ENCODE measurements at places on chromosomes 1 and 21. TPM values are rescaled to one million over a fixed set of nuclear protein-coding genes. Genes with fewer than 3 reads are reported as not detected.
A peak's percentile ranks its signal among the peaks of the same experiment; 100 is the strongest.

- H3K36me3 ChIP-seq: no peaks in the 10 kb centered on the region
- H3K4me3 ChIP-seq: no peak overlapping the region
- H3K27me3 ChIP-seq: no peaks in the 10 kb centered on the region
- no peak for DNase-seq
- H3K4me1 ChIP-seq: no peaks in the 10 kb centered on the region
Observed at GRCh38 chr1:86754265-86754974, 50.0 kb downstream of the SH3GLB1 start.

Gene SPRR2A
- total RNA-seq: not detected

GRCh38 chr21:38267991-38268863 lies 11.4 kb downstream of the KCNJ15 start:
- H3K4me1 ChIP-seq: no peaks in the 10 kb centered on the region
- no peak overlapping the region for H3K4me3 ChIP-seq

Gene BEST4
- not detected for total RNA-seq

Gene RPE65
- total RNA-seq: not detected

DNA sequence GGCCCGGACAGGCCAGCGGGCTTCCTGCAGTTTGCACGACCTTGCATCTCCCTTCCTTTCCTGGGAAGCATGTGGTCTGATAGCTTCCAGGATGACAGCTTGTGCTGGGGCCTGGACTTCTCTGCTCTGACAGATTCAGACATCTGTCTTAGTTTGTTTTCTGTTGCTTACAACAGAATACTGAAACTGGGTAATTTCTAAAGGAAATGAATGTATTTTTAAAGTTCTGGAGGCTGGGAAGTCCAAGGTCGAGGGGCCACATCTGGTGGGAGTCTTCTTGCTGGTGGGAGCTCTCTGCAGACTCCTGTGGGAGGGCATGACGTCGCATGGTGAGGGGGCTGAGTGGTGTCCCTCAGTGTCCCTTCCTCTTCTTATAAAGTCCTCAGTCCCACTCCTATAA lies 35.3 kb upstream of the TENT5B start:
- no peaks in the 10 kb centered on the region for H3K4me1 ChIP-seq
- H3K36me3 ChIP-seq: no peaks in the 10 kb centered on the region
- H3K27ac ChIP-seq: no peak overlapping the region
- DNase-seq: no peak
- no peak overlapping the region for H3K4me3 ChIP-seq

DNA sequence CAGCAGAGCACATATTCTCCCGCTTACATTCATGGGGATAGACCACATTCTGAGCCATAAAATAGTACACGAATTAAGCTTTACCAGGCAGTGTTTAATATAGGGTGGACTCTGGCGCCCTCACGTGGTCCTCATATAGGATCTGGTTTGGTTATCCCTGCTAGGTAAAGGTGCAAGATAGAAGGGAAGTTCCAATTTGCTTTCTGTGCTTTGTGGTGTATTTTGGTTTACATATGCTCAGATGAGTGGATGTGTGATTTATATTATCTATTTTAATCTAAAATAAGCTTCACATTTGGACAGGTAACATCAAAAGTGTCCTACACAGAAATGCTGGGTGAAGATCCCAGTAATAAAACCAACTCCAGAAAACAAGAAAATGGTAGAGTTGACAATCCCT lies 3.6 kb downstream of the CR1 start:
- H3K4me1 ChIP-seq: peaks cover 7% of the 10 kb centered on the region
- H3K36me3 ChIP-seq: no peaks in the 10 kb centered on the region
- DNase-seq: peak; percentile 46
- H3K27ac ChIP-seq: no peak overlapping the region
- no peak overlapping the region for H3K4me3 ChIP-seq
- peaks cover 18% of the 10 kb centered on the region for H3K27me3 ChIP-seq

DNA sequence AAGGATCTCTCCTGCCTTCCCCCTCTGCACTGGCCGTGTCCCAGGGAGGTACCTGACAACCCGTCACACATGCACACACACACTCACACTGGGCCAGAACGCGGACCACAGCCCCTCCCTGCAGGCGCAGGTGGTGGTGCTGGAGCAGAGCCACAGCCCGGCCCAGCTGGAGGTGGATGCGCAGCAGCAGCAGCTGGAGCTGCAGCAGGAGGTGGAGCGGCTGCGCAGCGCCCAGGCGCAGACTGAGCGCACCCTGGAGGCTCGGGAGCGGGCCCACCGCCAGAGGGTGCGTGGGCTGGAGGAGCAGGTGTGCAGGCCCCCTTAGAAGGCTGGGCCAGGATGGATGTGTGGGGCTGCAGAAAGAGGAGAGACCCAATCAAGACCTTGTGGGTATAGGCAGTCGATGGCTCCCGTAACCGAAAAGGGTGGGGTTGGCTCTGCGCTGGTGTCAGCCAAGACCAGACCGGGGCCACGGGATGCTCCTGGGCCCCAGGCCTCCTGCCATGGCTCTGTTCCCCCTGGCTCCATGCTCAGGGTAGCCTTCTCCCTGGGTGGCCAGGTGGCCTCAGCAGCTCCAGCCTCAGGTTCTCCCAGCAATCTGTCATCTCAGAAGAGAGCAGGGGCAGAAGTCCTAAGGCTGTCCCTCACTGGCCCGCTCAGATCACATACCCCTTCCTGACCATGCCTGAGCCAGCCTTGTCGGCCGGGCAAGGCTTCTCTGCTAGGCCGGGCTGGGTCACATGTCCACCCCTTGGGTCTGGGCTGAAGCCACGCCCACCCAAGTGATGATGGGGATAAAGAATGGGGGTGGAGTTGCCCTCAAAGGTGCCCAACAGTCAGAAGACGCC lies 8.9 kb downstream of the MFAP2 start:
- no peak overlapping the region for H3K27ac ChIP-seq
- no peak overlapping the region for H3K4me3 ChIP-seq
- no peaks in the 10 kb centered on the region for H3K27me3 ChIP-seq
- peaks cover 10% of the 10 kb centered on the region for H3K4me1 ChIP-seq

DNA sequence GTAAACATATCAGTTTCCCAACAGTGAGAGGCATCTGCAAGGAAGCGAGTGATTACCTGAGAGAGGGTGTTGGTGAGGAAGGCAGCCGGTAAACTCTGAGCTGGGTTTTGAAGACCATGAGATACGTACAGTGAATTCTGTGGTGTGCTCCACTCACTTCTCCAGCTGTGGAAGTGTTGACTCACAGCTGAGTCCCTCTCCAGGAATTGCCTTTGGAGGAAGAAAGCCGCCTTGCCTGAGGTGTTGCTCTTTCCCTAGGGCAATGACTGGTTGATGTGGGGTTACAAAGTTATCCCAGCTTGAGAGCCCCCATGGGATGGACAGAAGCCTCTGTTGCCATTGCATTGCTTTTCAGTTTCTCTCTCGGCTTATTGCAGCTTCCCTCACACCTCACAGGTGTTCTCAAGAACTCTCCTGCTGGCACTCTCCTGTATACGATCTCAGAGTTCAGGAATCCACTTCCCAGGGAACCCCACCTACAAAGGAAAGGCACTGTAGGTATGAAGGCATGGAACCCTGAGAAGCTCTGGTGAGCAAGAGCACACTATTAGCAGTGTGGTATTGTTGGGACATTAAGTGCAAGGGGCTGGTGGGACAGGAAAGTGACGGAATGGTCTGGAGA lies 10.8 kb downstream of the NHLH1 start:
- H3K4me3 ChIP-seq: no peak overlapping the region
- no peaks in the 10 kb centered on the region for H3K27me3 ChIP-seq
- peaks cover 10% of the 10 kb centered on the region for H3K4me1 ChIP-seq
- no peak for DNase-seq

Gene XCL1
- total RNA-seq: 2.3 TPM

GRCh38 chr1:32426489-32427255 lies 32.4 kb upstream of the BSDC1 start:
- no peaks in the 10 kb centered on the region for H3K36me3 ChIP-seq
- peaks cover 5% of the 10 kb centered on the region for H3K4me1 ChIP-seq
- peaks cover 33% of the 10 kb centered on the region for H3K27me3 ChIP-seq
- no peak overlapping the region for H3K27ac ChIP-seq
- no peak for DNase-seq

DNA sequence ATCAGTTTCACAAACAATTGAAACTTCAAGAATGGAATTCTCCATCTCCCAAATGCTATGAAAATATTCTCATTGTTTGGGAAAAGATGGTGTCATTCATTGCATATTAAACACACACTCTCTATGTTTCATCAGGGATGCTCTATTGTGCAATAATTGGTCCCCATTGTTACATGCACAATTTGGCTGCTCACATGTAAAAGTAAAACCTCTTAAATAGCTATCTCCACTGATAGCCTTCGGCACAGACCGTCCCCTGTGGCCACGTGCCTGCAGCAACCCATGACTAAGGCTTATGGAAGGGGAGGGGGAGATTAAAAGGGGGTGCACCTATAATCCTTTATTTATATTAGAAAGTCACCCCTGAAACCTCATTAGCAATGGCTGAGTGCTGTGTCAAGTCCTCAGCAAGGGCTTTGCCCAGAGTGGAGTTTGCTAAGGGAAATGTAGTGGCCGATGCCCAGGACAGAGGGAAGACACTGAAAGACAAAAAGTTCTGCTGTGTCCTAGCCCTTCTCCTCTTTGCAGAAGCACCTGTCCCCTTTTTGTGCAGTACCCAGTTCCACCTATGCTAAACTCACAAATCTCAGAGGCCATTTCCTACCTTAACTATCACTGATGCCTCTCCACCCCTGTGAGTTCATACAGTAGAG lies 309.6 kb upstream of the ESRRG start:
- no peak overlapping the region for H3K4me3 ChIP-seq
- H3K27me3 ChIP-seq: no peaks in the 10 kb centered on the region
- H3K4me1 ChIP-seq: peaks cover 14% of the 10 kb centered on the region

Gene KIF26B
- 2.3 TPM for total RNA-seq

DNA sequence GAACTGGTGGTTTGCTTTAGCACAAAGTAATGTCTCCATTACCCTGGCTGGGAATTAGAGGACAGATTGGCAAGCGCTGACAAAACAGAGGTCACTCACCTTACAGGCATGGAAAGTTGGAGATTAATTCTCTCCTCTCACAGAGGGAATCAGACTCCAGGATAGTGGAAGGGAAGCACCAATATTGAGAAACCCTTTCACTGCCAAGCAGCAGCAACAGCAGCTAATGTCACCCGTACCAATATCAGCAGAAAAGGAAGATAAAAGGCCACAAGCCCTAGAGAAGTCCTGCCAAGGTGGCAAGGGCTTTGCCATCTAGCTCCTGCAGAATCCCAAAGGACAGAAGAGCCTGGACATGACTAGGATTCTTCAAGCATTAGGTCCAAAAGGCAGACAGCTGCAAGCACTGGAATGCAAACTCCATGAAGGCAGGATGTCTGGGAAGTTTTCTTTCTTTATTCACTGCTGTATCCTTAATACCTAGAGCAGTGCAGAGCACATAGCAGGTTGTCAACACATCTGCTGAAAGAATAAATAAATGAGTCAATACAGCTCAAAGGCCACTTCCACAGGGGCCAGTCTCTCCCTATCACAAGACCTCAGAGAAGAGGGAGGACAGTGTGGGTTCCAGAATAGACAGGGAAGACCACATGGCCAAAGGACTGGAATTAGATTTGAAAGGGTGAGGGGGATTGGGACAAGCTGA lies 57.2 kb downstream of the ERI3 start:
- peaks cover 39% of the 10 kb centered on the region for H3K36me3 ChIP-seq
- H3K27ac ChIP-seq: no peak overlapping the region
- H3K4me1 ChIP-seq: peaks cover 7% of the 10 kb centered on the region
- H3K4me3 ChIP-seq: no peak overlapping the region
- no peak for DNase-seq

- no peaks in the 10 kb centered on the region for H3K27me3 ChIP-seq
- H3K4me1 ChIP-seq: no peaks in the 10 kb centered on the region
- no peak overlapping the region for H3K4me3 ChIP-seq
- no peaks in the 10 kb centered on the region for H3K36me3 ChIP-seq
- no peak overlapping the region for H3K27ac ChIP-seq
Observed at GRCh38 chr1:213858581-213858980, 129.2 kb upstream of the PROX1 start.

GRCh38 chr1:51649593-51650091 lies 32.8 kb downstream of the OSBPL9 start:
- peaks cover 76% of the 10 kb centered on the region for H3K4me1 ChIP-seq
- H3K4me3 ChIP-seq: no peak overlapping the region
- no peak for DNase-seq
- no peaks in the 10 kb centered on the region for H3K36me3 ChIP-seq
- H3K27ac ChIP-seq: peak overlapping the region; percentile 29
- H3K27me3 ChIP-seq: no peaks in the 10 kb centered on the region

Gene PTPRF
- 5.8 TPM for total RNA-seq

Gene KCND3
- total RNA-seq: 17.4 TPM

DNA sequence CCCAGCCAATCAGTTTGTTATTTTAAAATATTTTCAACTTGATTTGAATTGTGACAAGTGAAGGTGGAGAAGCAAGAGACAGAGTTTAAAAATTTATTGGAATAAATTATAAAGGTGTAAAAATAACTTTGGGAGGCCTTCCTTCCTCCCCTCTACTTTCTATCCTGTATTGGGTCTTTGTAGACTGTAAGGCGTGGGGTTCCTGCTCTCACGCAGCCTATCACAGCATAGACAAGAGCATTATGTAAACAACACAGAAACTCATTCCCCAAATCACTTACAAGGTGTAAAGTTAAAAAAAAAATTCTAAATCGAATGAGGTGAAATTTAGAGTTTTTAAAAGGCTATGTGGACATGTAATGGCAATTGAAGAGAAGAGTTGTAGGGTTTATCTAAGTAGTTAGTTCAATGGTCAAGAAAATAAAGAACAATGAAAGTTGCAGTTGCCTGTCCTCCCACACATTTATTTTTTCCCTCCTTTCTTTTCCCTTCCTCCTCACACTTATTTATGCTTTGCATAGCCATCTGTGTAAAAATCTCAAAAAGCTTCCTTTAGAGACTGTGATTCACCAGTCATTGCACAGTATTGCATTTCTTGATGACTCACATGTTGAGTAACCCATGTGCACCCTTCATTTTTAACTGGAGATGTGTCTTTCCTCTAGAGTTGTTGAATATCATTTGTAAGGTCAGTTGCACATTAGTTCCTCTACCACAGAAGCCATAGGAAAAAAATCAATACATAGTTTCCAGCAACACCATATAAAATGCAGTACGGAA lies 242.2 kb downstream of the PTPRC start:
- H3K27me3 ChIP-seq: no peaks in the 10 kb centered on the region
- no peaks in the 10 kb centered on the region for H3K36me3 ChIP-seq

DNA sequence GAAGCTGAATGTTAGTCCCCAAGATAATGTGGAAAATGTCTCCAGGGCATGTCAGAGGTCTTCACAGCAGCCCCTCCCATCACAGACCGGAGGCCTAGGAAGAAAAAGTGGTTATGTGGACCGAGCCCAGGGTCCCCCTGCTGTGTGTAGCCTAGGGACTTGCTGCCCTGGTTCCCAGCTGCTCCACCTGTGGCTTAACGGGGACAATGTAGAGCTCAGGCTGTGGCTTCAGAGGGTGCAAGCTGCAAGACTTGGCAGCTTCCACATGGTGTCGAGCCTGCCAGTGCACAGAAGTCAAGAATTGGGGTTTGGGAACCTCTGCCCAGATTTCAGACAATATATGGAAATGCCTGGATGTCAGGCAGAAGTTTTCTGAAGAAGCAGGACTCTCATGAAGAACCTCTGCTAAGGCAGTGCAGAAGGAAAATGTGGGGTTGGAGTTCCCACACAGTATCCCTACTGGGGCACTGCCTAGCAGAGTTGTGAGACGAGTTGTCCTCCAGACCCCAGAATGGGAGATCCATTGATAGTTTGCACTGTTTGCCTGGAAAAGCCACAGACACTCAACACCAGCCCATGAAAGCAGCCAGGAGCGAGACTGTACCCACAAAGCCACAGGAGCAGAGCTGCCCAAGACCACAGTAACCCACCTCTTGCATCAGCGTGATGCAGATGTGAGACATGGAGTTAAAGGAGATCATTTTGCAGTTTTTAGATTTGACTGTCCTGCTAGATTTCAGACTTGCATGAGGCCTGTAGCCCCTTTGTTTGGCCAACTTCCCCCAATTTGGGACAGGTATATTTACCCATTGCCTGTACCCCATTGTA lies 204.9 kb downstream of the MRPL39 start:
- DNase-seq: no peak
- H3K4me3 ChIP-seq: no peak overlapping the region
- H3K36me3 ChIP-seq: no peaks in the 10 kb centered on the region
- no peaks in the 10 kb centered on the region for H3K27me3 ChIP-seq

Gene S100A8
- 27.2 TPM for total RNA-seq
